ENCODE measurements at places on chromosomes 7 and 10. TPM values are rescaled to one million over a fixed set of nuclear protein-coding genes. Genes with fewer than 3 reads are reported as not detected.

XRCC2 gene
- 18.5 TPM for total RNA-seq

DNA sequence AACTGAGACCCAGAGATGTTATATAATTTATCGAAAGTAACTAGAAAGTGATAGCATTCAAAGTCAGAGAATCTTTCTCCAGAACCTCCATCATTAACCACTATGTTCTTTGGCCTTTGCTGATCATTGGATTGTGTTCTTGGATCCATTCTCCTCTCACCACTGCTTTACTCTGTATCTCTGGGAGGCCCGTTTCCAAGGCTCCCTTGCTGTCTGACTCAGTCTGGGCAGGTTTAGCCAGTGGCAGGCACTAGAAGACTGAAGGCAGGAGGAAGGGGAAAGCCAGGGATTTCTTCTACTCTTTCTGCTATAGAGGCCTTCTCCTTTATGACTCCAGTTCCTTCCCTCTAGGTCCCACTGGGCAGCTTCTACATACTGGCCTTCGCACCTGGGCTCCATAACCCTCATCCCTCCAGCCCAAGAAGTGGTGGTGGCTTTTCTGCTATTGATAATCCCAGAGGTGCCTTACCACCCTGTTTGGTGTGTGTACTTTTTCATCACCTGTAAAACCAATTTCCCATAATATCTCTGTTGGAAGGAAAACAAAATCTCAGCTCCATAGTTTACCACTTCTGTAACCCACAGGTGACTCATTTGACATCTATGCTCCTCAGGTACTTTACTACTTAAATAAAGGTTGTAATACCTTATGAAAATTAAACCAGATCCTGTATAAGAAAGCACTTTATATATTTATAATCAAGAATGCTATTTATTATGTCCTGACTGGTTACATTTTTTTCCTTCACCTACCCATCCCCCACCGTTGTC, 36.0 kb downstream of the BCAP29 start:
- no peak for DNase-seq

- no peak for DNase-seq
Observed at GRCh38 chr7:961546-962400, 7.3 kb upstream of the ADAP1 start.

DNA sequence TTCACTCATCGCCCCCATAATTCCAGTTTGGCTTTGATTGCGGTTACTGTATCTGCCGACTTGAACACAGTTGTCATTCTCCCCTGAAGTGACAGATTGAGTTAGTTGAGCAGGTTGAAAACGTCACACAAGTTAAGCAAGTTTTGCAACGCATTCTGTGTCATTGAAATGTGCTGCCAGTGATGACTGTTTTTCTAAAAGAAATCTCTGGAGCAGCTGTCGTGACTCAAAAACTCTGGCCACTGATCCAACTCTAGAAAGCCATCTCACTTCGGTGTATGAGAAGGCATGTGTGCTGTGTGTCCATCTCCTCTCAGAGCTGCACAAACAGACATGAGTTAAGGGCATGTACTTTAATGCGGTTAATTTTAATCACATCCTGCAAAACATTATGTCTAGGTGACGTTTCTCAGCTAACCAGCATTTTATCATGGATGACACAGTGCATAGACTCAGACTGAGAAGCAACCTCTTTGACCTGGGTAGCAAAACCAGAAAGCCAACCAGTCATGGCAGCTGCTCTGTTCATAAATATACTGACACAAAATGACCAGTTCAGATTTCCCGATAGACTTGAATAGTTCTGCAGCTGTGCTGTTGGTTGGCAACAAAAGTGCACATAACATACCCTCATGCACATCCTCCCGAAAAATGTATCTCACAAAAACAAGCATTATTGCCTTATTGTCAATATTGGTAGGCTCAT, 69.3 kb downstream of the CSTF2T start:
- no peak for DNase-seq

GRCh38 chr10:54983255-54983654, 182.2 kb upstream of the PCDH15 start:
- DNase-seq, result no peak

All from Caco-2 (cell line).